ENCODE measurements at places on chromosomes 5 and 9.

GRCh38 chr5:88888848-88889188 lies 5.8 kb upstream of the MEF2C start:
- DNase-seq, result no peak

DNA sequence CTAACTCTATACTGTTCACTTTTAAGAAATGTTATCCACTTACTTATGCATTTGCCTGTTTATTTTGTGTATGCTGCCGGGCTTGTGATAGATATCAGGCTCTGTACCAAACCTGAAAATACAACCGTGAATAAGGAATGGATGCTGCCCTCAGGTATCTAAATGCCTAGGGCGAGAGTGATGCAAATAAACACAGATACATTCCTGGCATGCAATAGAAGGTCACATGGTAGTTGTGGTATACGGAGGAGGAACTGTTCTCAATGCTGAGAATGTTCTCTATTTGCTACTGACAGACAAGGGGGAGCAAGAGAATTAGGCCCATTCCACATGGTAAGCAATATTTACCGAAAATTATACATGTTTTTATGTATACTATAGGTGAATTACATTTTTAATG lies 227.8 kb downstream of the ICE1 start:
- no peak for DNase-seq

DNA sequence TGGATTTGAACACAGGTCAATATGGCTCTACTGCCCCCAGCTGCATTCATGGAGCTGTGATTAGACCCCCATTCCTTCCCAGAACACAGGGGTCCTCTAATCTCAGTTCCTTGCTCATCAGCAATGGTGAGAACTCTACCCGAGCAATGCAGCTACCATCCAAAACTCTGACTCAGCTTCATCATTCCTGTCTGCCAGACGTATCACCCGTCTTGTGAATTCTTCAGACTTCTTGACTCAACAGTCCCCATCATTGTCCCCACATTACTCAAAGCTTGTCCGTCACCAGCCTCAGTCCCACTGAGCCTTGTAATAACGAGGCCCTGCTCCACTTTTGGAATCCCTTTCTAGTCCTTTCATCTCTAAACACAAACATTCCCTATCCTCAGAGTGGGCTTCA lies 36.3 kb upstream of the STX17 start:
- no peak for DNase-seq

DNA sequence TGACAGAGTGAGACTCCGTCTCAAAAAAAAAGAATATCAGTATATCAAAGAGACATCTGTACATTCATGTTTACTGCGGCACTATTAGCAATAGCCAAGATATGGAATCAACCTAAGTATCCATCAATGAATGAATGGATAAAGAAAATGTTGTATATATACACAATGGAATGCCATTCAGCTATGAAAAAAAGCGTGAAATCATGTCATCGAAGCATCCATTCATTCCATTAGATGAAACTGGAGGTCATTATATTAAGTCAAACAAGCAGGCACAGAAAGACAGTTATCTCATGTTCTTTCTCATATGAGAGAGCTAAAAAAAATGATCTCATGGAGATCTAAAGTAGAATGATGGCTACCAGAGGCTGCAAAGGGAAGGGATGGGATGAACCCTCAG lies 180.9 kb upstream of the TLX3 start:
- DNase-seq, result no peak

DNA sequence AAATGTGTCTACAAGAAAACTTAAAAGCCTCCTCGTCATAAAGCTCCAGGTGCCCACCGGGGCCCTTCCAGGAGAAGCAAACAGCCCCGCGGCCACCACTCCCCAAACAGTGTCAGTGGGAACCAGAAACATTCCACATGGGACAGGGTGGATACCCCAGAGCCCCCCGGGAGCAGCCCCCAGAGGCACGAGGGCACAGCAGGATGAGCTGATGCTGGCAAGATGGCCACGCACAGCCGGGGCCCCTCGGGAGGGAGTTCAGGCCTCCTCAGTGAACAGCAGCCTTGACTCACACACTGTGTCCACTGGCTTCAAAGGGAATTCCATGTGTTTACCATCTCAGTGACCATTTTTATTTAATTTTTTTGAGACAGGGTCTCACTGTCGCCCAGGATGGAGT lies 10.5 kb downstream of the EXD3 start:
- no peak for DNase-seq

DNA sequence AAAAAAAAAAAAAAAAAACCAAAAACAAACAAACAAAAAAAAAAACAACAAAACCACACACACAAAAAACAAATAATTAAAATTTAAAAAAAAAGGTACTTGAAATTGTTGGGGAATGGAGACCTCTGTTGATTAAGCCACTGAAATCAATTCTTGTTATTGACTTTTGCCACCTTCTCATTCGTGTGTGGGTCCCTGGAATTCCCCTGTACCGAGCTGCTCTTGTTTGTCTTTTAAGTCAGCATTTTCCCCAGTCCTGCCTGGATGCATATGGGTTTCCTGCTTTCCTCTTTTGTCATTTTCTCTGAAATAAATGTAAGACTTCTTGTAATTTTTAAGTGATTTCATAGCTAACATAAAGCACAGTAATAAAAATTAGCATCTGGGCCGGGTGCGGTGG lies 45.5 kb downstream of the GPBP1 start:
- no peak for DNase-seq

- DNase-seq, result no peak
These were observed 56.3 kb downstream of the ERAP1 start for GRCh38 chr5:96751203-96752169.

- DNase-seq, result no peak
These were observed 7.5 kb upstream of the PLCXD3 start for GRCh38 chr5:41517909-41518308.

GRCh38 chr5:55699041-55699688 lies 13.0 kb downstream of the SLC38A9 start:
- DNase-seq, result no peak

DNA sequence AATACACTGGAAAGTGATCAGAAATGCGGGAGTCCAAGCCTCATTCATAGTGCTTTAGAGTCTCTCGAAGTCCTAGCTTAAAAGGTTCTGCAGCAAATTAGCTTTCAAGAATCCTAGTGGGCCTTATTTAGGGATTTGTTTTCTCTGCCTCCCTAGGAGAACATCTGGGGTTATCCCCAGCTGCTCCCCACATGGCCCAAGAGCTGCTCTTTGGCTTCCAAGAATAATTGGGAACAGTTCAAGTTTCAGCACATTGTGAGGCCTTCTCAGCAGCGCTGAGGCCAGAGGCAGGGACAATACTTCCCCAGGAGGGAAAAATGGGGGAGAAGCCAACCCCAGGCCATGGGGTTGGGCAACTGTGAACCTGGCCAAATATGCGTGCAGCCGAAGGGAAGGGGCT lies 108.7 kb downstream of the LIFR start:
- DNase-seq, result no peak

DNA sequence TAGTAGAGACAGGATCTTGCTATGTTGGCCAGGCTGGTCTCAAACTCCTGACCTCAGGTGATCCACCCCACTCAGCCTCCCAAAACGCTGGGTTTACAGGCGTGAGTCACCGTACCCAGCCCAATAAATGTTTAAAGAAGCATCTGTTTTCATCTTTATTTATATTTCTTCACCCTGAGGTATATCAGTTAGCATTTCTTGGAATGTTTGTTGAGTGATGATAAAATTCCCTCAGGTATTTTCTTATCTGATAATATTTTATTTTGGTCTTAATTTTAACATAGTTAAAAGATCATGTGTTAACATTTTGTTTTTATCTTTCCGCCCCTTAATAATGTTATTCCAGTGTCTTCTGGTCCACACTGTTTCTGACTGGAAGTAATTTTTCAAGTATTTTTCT lies 839.6 kb upstream of the CDH10 start:
- no peak for DNase-seq

- DNase-seq, result no peak
These were observed 101.5 kb upstream of the BOD1 start for GRCh38 chr5:173717959-173718358.

All from activated CD8-positive, alpha-beta memory T cell treated with anti-CD3 and anti-CD28 coated beads for 1 hour (primary cell).